ENCODE measurements at places on chromosomes 5 and 9.

- DNase-seq: no peak
These were observed 88.6 kb downstream of the SLC28A3 start for GRCh38 chr9:84251921-84252320.

- no peak for DNase-seq
These were observed 2.0 kb upstream of the TEX48 start for GRCh38 chr9:114684036-114684435.

- DNase-seq: no peak
These were observed 17.2 kb upstream of the PRR16 start for GRCh38 chr5:120446901-120447300.

DNA sequence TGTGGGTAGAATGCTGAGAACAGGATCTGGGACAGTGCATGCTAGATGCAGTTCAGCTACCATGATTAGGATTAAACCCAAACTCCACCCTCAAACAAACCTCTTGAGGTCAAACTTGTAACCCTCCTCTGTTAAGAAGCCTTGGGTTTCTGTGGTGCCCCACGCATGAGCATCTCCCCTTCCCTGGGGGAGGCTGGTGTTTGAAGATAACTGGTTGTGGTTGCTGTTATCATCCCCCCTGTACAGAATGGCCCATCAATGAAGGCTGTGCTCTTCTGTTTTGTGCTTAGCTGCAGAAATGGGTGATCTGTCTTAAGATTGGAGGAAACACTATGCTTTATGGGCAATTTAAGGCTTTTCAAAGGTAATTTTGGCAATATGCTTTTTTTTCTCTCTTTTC, 4.4 kb upstream of the DAB2IP start:
- no peak for DNase-seq

- no peak for DNase-seq
These were observed 387.7 kb upstream of the CHD1 start for GRCh38 chr5:99316484-99316883.
